Activated T-helper 1 cell treated with anti-CD3 and anti-CD28 coated beads, Interleukin-2, amount 50 U/mL, for 16 hours (primary cell): ENCODE measurements at places on chromosomes 11 and 22.

DNA sequence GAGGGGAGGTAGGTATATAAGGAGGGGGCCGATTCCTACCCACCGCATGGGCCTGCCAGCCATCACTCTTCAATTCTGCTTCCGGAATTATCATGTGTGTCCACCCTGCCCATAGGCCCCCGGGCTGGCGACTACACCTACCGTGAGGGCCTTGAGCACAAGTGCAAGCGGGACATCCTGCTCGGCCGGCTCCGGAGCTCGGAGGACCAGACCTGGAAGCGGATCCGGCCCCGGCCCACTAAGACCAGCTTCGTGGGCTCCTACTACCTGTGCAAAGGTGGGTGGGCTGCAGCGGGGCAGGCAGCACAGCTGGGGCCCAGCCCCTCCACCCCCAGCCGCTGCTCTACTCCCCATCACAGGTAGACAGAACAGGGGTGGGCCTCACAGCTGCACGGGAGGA is 38.4 kb upstream of the TEF start:
- no peak for DNase-seq

DNA sequence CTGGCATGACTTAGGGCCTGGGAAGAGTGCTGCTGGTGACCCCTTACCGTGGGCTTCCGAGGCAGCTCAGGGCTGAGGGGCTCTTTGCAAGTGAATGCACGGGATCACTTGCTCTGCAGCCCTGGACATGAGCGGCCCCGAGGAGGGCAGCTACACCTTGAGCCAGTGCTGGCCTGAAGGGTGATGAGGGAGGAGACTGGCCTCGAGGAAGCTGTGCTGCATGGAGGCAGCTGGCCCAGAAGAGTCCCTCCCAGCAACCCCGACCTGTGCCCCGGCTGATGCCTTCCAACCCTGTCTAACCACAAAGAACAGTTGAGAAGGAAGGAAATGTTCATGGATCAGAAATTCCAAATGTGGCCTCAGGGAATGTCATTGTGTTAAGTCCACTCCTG is 45.2 kb downstream of the TBX1 start:
- DNase-seq, result no peak

- no peak for DNase-seq
Observed at GRCh38 chr11:36135076-36135475, 154.1 kb downstream of the COMMD9 start.

DNA sequence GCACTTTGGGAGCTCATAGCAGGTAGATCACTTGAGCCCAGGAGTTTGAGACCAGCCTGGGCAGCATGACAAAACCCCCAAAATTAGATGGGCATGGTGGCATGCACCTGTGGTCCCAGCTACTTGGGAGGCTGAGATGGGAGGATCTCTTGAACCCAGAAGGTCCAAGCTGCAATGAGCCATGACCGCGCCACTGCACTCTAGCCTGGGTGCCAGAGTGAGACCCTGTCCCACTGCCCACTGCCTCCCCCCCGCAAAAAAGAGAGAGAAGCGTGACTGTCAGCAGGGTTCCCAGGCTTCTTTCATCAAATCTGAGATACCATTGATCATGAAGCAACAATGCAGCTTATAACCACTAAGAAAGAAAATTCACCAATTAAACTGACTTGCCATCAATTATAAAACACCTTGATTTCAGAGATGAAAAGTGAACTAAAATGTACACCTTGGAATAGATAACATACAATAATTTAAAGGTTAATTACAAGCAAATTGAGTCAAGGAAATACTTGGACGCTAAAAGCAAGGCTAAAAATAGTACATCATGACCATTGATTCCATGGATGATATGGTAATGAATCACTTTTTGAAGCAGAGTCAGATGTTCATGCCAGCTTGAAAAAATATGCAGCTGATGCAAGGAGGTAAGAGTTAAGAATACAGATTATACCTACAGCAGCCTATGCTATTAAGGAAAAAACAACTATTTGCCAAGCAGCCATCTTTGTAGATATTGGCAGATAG is 90.8 kb upstream of the ALKBH3 start:
- DNase-seq, result no peak

DNA sequence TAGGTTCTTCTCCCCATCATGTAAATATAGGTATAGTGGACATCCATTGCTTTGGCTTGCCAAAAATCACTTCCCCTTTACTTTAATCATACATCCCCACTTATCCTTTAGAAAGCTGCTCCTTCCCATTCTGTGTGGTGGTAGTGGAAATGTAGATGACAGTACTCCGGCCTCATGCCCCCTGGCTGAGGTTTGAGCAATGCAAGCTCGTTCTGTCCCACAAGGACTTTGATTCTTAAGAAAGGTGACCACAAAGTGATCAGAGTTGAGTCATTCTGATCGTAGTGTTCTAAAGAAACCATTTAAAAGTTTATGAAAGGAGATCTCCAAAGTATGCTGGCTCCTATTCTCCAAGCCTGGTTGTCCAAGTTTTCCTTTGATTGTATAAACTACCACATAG is 10.9 kb downstream of the TUG1 start:
- no peak for DNase-seq

DNA sequence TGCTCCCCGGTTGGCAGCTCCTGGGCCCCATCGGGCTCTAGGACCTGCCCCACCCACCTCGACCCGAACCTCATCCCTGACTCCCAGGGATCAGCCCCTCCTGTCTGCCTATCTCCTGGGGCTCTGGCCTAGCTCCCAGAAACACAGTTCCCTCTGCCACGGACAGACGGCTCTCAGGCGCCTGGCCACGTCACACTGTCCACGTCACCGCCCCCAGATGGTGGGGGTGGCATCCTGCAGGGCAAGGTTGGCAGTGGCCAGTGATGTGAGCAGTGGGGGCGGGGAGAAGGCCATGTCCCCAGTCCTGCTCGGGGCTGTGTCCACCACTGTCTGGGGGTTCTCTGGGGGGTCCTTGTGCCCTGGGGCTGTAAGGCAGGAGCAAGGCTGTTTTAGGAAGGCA is 29.2 kb downstream of the SYT7 start:
- DNase-seq, result no peak

GRCh38 chr22:23856721-23857605 is 712 bp upstream of the SLC2A11 start:
- no peak for DNase-seq

DNA sequence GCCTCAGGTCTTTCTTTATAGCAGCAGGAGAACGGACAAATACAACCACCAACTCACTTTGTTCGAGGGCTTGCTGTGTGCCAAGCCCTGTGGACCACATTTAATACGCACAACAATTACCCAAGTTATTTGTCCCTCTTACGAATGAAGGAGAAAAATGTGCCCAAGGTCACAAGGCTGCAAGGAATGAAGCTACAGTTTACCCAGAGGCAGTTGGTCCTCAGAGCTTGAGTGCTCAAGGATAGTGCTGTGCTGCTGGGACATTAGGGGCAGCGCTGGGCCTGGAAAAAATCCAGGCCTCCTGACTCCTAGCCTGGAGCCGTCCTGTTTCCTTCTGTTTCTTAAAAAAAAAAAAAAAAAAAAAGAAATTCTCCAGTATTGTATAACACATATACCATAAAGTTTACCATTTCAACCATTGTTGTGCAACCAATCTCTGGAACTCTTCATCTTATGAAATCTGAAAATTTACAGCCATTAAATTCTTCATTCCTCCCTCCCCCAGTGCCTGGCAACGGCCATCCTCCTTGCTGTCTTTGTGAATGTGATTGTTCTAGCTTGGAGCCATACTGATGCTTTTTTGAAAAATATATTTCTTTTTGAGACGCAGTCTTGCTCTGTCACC is 1.0 kb upstream of the C11orf86 start:
- no peak for DNase-seq

DNA sequence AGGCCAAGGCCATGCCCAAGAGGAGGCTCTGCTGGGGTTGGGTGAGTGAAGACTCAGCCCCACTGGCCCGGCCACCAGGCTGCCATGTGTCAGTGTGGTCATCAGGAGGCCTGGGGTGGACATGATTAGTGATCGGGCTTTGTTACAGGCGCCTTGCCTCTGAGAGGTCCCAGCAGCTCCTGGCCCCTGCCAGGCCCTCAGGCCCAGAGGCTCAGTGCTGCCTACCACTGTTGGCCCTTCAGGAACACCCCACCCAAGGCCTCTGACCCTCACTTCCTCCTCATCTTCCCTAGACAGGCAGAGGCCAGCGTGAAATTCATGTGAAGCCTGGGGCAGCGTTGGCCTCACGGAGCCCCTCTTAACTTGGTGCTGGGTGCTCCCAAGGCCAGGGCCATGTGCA is 2.2 kb downstream of the MRPL23 start:
- no peak for DNase-seq

DNA sequence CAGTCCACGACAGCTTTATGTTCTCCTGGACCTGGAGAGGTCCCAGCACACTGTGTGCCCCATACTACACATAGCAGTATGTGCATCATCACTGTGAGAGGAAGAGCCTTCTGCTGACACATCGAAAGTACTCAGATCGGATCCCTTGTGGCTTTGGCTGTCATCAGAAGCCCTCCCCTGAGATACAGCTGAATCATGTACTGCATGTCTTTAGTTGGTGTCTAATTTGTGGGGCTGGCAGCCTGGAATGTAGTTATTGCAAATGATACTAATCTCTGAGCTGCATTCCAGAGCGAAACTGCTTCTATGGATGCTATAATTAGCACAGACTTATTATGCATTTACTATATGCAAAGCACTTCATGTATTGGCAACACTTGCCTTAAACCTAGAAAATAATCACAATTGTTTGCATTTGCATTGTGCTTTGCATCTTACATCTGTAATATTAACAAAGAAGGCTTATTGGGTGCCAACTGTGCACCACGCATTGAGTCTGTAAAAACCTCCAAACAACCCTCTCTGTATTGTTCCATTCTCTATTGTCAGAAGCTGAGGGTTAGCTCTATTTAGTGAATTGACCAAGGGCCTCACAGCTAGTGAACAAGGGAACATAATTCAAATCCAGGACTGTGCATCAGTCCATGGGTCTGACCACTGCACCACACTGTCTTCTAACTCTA is 89.2 kb upstream of the CRTAM start:
- no peak for DNase-seq

DNA sequence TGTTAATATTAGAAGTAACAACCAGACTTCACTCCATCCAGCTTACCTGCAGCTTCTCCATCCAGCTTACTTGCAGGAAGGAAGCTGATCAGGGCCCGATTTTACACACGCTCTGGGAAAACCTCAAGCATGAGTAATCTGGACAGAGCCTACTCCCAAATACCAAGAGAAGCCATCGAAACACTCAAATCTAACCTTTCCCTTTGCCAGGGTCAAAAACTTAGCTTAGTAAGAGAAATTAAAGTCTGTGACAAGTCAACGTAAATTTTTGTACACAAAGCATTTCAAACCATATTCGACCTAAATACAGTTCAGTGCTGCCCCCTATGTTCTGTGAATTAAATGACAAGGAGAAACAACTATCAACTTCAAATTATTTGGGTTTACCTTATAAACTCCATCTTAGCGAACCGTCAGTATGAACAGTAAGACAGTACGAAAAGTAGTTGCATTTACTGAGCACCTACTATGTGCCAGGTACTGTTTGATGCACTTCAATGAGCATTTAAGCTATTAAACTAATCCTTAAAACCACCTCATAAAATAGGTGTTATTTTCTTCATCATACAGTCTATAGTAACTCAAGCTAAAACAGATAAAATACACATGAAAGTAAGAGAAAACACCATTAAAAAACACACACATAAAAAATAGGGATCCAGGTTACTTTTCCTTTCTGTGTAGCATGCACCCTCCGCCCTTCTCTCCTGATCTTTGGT is 36.9 kb downstream of the ARFGAP3 start:
- no peak for DNase-seq

- no peak for DNase-seq
Observed at GRCh38 chr11:18768472-18768901, 23.1 kb downstream of the PTPN5 start.

- DNase-seq, result no peak
Observed at GRCh38 chr11:133541021-133541719, 8.9 kb upstream of the OPCML start.

- no peak for DNase-seq
Observed at GRCh38 chr11:5324197-5324596, at the start of gene OR51B2. Gene OR51B2, minus strand, starts transcription at chr11:5324297. Its CDS starts 0 bp downstream, at chr11:5324297.

DNA sequence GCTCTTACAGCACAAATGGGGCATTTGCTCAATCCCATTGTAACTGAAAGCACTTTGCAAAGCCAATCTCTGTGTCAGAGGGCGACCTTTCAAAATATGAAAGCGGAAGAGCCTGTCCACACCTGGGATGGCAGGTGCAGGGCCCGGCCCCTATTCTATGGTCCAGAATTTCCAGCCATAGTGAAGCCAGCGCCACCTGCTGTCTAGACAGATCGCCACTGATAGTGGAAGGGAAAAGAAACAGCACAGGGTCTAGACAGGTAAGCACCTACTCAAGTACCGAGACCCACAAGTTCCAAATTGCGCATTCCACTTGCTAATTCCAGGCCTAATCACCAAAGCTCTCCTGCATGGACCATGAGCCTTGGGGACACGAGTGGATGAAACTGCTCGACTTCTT is 141.4 kb downstream of the NTM start:
- no peak for DNase-seq

GRCh38 chr11:48669146-48669545 is 180.6 kb downstream of the OR4A47 start:
- DNase-seq, result no peak

DNA sequence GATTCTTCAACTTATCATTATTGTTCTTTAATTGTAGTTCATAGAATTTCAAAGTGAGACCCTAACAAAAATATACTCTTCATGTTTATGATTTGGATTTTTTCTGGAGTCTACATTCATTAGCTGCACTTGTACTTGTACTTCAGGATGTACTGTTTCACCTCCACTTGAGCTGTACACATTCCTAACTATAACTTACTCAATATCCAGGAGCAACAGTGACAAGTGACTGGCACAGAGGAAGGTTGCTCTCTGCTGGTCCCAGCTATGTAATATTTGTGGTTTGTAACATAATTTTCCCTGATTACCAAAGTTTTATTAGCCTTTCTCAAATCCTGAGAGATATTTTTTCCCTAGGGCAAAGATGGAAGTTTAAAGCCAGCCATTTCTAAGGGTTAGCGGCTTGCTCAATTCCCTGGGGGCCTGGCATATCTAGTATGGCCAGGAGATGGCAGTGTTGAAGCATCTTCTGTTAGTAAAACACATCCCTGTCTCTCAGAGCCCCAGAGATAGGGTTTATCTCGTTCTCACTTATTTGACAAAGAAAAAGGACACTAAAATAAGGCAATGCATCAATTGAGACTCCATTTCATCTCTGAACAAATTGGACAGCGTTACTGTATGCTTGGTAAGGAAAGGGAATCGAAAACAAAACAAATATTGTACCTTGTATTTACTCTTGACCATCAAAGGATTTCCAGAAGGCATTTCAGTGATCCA is 14.2 kb downstream of the OR52A5 start:
- no peak for DNase-seq

DNA sequence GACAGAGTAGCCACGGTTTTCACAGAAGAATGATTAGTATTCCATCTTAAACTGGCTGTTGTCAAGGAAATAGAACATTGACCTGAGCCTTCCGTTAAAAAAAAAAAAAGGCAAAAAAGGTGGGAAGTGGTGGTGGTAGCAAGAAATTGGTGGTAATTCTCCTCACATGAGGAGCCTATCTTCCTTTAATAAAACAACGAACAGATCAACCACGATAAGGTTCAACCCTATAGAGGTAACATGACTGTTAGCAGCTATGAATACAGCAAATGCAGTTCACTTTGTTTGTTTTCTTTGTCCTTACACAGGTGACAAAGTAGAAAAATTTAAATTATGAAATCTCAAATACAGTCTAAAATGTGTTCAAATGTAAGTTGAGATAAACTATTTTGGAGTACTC is 181.6 kb downstream of the TTC28 start:
- DNase-seq, result no peak
